Stimulated activated CD8-positive, alpha-beta memory T cell treated with anti-CD3 and anti-CD28 coated beads, Interleukin-15, amount 100 ng/mL, for 48 hours (primary cell): ENCODE measurements at places on chromosomes 4 and X.

DNA sequence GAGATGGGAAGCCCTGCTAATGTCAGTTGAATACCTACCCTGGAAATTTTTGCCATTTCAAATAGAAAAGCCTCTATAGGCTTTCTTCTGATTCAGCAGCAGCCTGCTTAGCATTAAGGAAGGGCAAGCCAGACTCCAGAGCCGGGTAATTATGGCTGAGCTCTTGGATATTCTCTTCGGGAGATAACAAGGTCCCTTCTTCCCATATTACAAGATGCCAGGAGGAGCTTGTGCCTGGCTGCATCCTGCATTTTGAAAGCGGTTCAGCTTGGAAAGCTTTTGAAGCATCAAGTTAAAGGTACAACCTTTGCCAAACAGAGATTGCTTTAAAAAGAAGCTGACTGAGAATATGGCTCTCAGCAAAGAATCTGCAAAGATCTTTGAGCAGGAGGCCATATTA lies 399.6 kb upstream of the RPS6KA3 start:
- no peak for DNase-seq

DNA sequence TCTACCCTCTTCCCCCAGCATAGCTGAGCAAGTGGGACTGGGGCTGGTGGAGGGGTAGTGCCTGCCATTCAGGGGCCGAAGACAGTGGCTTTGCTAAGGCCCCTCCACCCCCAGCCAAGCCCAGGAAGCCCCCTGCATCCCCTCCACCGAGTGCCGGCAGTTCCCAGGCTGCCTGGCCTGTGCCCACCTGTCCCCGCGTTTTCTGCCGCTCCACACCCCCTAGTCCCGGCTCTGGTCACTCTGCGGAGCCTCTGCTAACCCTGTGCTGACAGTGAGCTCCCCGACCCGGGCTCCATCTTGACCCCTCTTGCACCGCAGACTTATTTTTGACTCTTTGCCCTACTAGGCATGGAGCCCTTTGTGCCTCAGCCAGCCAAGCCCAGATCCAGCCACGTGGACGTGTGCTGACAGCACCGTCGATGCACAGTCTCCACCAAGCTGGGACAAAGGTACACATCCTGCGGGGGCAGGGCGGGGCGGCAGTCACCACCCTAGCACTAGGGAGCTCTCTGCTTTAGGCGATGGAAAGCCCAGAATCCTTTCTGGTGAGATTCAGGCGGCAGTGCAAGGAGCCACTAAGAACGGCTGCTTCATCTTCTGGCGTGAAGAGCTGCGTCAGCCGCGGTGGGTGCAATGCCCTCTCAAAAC lies 96.6 kb downstream of the PHKA2 start:
- no peak for DNase-seq

GRCh38 chr4:141810038-141810711 lies 173.8 kb downstream of the IL15 start:
- no peak for DNase-seq

DNA sequence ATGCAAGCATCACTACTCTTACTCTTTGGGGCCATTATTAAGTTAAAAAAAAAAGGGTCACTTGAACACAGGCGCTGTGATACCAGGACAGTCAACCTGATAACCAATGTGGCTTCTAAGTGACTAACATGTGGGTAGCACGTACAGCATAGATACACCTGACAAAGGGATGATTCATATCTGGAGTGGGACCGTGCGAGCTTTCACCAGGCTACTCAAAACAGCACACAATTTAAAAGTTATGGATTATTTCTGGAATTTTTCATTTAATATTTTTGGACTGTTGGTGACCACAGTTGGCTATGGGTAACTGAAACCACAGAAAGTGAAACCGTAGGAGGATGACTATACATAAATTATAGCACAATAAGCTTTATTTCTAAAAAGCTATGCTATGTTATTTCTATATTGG lies 113.8 kb upstream of the STIM2 start:
- DNase-seq, result peak; percentile 38

GRCh38 chrX:18210470-18210869 lies 10.2 kb downstream of the BEND2 start:
- DNase-seq, result no peak

DNA sequence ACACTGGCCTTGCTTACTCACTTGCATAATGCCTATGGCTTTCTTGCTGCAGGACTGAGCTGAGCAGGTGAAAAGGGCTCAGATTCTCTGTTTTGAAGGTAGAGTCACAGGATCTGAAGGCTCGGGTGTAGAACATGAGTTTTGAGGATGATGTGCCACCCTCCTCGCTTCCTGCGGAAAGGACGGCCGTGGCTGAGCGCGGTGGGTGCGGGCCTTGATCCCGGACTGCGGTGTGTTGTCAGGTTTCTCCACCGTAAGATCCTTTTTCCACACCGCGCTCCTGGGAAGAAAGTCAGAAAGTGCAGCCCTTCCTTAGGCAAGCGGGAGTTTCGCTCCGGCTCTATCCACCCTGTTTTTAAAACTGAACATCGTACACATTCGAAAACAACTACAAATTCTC lies 36.2 kb downstream of the ZFP42 start:
- no peak for DNase-seq

- DNase-seq, result no peak
These were observed 58.6 kb upstream of the P2RY10 start for GRCh38 chrX:78886550-78886949.

DNA sequence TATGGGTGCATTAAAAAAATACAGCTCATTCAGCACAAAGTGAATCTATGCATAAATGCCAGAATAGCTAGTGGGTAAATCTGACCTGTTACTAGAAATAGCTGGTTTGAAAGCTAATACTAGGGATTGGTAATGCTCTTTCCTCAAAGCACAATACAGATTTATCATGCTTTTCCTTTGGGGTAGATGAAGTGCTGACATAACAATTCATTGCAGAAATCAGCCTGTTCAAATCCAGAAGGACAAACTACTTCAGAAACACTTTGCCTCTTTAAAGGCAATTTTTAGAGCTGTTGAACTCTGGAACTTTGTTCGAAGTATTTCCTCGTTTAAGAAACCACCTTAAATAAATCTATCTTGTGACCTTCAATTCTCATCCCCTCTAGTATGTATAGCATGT lies 957.9 kb downstream of the ARAP2 start:
- no peak for DNase-seq

GRCh38 chrX:153825042-153825441 lies 5.3 kb downstream of the PDZD4 start:
- DNase-seq, result no peak

GRCh38 chr4:155367608-155368007 lies 9.2 kb downstream of the MAP9 start:
- DNase-seq, result no peak
